NCI-H526 treated with DMSO at 0.1 percent for 48 hours (cell line): ENCODE measurements at places on chromosomes 6 and 20.

- no peak for DNase-seq
Observed at GRCh38 chr6:139313784-139314545, 22.2 kb upstream of the TXLNB start.

GRCh38 chr20:42483730-42484303, 705.9 kb downstream of the PTPRT start:
- DNase-seq, result no peak

DNA sequence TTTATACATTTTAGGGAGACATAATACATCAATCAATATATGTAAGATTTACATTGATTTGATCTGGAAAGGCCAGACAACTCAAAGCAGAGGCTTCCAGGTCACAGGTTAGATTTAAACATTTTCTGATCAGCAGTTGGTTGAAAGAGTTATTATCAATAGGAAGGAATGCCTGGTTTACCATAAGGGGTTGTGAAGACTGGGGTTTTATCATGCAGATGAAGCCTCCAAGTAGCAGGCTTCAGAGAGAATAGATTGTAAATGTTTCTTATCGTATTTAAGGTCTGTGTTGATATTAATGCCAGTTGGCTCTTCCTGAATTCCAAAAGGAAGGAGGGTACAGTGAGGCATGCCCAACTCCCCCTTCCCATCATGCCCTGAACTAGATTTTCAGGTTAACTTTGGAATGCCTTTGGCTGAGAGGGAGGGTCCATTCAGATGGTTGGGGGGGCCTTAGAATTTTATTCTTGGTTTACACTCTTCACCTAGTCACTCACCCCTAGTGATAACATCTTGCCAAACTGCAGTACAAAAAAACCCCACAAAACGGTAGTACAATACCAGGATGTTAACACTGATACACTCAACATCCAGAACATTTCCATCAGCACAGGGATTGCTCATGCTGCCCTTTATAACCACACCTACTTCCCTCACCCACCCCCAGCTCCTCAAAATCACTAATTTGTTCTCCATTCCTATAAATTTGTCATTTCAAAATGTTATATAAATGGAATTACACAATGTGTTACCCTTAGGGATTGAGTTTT, 259.6 kb upstream of the PLN start:
- DNase-seq, result no peak

- no peak for DNase-seq
Observed at GRCh38 chr6:45507186-45507585, 129.5 kb upstream of the SUPT3H start.

DNA sequence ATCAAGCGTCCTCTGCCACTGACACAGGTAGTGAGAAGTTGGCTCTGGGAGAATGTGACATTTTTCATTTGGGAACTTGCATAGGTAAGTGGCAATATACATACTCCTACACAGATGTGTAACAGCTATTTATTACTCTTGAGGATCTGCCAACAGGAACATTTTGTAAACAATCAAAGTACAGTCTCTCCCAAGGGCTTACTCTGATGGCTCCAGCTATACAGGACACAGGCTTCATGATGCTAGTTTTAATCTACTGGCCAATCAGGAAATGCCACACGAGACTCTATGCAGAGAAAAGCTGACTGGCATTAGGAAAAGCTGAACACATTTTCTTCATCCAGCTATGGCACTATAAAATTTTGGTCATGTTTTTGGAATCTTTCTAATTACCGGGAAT, 57.8 kb downstream of the POPDC3 start:
- DNase-seq, result no peak

- DNase-seq, result no peak
Observed at GRCh38 chr6:3882431-3882830, 33.3 kb downstream of the FAM50B start.

- DNase-seq, result no peak
Observed at GRCh38 chr6:27678469-27678868, 205.6 kb upstream of the ZNF184 start.

DNA sequence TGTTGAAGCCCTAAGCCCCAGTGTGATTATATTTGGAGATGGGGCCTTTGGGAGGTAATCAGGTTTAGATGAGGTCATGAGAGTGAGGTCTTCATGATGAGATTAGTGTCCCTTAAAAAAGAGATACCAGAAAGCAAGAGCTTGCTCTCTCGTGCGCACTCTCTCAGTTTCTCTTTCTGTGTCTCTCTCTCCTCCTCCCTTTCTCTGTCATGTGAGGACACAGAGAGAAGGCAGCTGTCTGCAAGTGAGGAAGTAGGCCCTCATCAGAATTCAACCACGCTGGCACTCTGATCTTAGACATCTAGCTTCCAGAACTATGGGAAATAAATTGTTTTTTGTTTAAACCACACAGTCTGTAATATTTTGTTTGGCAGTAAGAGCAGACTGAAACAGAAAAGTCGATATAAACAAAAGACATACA, 180.5 kb downstream of the IBTK start:
- no peak for DNase-seq

DNA sequence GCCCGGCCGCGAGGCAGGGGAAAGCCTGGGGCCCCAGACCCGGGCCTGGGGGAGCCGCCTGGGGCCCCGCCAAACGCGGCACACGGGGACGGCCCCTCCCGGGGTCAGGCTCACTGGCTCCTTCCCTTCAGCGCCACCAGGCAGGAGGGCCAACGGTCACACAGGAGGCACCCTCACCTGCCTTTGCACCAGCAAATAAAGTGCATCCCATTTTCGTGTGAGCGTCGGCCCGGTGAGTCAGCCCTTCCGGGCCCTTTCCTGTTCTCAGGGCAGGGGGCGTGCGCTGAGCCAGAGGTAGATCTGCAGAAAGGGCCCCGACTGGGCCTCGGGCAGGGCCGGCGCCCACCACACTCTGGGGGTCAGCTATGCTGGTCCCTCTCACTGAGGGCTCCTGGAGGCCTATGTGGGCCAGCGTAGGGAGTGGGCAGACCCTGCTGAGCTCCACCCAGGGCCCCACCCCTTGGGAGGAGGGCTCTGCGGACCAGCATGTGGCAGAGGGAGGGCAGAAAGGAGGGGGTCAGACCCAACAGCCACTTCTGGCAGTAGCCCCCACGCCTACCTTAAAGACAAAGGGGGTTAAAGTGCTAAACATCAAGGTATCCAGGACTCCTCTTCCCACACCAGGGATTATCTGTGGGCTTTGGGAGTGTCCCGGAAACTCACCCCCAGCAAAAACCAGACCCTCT, 931 bp upstream of the UCKL1 start:
- peak; percentile 89 for DNase-seq

DNA sequence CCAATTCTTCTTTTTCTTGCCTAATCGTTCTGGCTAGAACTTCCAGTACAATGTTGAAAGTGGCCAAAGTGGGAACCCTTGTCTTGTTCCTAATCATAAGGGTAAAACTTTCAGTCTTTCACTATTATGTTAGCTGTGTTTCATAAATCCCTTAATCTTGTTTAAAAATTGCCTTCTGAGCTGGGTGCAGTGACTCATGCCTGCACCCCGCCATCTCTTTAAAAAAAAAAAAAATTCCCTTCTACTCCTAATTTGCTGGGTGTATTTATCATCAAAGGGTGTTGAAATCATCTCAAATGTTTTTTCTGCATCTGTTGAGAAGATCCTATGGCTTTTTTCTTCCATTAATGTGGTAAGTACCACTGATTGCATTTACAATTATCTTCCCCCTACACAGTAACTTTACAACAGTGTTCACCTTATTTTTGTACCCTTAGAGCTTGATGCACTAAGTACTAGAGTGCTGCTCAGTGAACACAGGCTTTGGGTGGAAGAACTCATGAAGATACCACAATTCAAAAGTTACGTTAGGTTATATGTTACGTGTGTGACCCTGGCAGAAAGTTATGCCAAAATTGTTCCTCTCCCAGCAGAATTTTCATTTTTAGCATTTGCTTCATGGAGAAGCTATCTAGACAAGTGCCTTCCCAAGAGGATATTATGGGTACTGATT, 9.7 kb downstream of the SNRPB start:
- DNase-seq, result no peak

DNA sequence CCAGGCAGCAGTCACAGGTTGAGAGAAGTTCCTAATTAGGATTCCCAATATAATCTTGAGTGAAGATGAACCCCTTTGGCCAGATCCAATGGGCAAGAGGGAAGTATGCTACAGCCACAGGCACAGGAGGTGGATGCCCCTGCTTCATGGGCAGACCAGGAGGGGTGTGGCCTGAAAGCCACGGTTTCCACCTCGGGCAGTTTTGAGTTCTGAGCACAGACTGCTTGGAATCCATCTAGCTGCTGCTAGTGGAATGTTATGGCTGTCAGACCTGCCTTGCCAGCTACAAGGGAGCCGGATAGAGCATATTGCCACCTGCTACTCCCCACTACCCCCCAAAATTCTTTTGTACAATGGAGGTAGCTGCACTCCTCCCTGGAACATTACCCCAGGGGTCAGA, 672.9 kb downstream of the HACE1 start:
- DNase-seq, result no peak

DNA sequence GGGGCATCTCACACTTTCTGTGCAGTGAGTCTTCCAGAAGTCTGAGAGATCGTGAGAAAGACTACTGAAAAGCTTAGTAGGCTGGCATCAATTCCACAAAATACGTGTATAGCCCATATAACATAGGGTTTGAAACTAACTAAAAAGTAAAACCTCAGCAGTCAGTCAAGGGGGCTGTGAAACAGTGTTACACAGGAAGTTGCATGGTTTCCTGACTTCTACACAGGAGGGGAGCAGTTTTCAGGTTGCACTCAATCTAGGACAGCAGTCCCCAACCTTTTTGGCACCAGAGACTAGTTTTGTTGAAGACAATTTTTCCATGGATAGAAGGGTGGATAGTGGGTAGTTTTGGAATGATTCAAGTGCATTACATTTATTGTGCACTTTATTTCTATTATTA, 4.7 kb upstream of the LY86 start:
- no peak for DNase-seq

GRCh38 chr6:18091382-18091781, 31.1 kb downstream of the NHLRC1 start:
- DNase-seq, result no peak

DNA sequence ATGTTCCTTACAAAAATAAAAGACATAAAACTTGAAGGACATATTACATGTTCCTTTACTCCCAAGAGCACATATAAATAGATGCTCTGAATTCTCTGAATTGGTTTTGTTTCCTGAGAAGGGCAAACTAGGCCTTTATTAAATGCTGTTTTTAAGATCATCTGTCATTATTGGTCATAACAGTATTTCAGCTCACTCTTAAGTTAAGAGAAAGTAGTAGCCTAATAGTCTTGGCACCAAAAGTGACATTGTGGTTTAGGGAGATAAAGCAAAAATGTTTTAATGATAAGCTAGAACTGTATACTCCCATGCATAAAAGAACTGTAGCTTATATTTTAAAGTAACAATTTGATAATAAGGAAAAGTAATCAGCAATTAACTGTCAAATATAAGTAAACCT, 361.1 kb upstream of the PTCHD4 start:
- no peak for DNase-seq

DNA sequence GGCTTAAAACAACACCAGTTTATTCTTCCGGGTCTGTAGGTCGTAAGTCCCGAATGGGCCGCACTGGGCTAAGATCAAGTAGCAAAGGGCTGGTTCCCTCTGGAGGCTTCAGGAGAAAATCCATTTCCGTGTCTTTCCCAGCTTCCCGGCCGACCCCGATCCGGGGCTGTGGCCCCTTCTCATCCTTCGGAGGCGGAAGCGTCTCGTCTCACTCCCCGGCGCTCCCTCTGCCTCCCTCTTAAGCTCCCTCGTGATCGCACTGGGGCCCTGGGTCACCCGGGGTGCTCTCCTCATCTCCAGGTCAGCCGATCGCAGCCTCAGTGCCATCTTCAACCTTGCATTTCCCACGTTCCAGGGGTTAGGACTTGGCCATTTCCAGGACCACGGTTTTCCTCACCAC, 199.4 kb downstream of the WDR27 start:
- no peak for DNase-seq

DNA sequence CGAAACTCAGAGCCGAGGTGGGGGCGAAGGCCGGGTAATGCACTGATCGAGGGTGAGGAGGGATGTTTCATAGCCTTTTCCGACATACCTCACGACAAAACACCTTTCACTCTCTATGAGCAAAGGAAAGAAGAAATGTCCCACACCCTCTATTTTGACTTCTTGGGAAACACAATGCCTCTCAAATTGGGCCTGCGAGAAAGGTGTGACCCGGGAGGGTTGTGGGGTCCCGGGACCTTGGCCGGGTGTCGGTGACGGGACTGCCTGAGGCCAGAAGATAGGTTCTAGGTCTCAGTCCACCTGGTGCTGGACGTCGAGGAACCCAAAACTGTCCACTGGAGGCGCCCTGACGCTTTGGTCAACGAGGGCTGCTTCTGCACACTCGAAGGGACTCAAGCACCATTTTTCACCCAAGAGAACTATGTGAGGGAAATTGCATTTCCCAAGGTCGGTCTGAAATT, 41.1 kb upstream of the OSTM1 start:
- DNase-seq, result no peak

DNA sequence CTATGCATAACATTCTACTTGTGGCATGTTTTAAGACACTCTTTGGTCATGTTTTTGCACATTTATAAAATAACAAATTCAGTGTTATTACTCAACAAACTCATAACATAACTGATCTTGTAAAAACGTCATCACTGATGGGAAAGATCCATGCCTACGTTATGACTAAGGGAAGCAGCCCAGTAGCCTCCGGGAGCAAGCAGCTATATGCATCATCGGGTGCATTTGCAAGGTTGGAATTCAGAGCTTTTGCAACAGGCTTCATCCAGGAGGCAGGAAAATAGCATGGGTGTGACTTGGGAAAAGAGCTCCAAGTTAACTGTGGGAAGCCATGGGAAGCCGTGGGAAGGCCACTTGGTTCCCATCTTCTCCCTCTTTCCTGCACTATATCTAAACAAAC, 271.6 kb upstream of the SGK1 start:
- DNase-seq, result no peak

- DNase-seq, result no peak
Observed at GRCh38 chr6:136991646-136992045, 53.1 kb downstream of the IL20RA start.

DNA sequence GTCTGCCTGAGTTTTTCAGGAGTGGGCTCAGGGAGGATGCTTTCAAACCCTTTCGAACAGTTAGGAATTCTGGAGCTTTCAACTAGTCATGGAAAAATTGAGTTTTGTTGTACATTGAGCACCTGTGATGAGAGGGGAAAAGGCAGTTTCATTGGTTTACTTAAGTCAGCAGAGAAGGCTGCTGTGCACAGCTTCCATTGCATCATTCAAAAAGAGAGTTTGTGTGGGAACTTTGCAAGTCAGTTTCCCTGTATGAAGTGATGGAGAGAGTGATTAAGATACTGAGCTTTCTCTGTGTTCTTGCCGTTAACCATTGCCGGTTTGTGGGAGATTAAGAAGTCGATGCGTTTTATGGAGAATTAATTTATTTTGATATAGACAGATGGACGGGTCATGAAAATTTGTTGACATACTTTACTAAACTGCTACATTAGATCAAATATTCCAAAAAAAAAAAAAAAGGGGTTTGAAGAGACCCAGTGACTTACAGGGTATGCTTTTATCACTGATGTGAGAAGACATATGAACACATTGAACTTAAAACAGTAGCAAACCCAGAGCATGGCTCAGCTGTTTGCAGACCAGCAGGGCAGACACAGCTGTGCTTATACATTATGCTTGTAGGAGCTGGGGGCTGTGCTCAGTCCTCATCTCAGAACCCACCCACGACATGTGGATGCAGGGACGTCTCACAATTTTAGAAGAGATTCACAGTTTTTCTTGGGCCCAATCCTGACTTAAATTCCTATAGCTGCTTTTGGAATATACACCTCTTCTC, 234.1 kb downstream of the SOX4 start:
- no peak for DNase-seq
